ENCODE measurements at places on chromosomes 1 and 21. TPM values are rescaled to one million over a fixed set of nuclear protein-coding genes. Genes with fewer than 3 reads are reported as not detected.

Gene HMGCS2
- total RNA-seq = 0.77 TPM

DNA sequence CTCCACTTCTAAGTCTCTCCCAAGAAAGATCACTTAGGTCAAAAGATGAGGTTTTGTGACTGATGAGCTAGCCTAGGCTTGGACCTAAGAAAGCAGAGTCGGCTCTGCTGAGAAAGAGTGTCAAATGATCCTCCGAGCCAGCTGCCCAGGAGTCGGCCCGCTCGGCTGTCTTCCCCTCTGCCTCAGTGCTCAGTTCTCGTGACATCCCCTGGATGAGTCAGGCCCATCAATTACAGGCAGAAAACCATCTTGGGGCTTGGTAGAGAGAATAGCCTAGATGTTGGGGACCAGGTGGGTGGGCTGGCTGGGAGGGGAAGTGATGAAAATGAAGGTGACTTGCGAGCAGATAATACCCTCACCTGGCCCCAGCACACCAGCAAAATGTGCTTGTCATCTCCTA, 60.5 kb downstream of the SLC66A1 start:
- DNase-seq = no peak
- peaks cover 52% of the 10 kb centered on the region for H3K4me1 ChIP-seq
- H3K27ac ChIP-seq = no peak overlapping the region
- no peaks in the 10 kb centered on the region for H3K27me3 ChIP-seq

Gene LYPD8
- not detected for total RNA-seq

Gene CLDN17
- total RNA-seq = not detected

- no peaks in the 10 kb centered on the region for H3K27me3 ChIP-seq
- H3K27ac ChIP-seq = no peak overlapping the region
- no peaks in the 10 kb centered on the region for H3K4me1 ChIP-seq
- H3K36me3 ChIP-seq = no peaks in the 10 kb centered on the region
- no peak overlapping the region for H3K4me3 ChIP-seq
Observed at GRCh38 chr1:51907079-51907702, 28.7 kb upstream of the NRDC start.

Gene TSTD1
- total RNA-seq = 170 TPM

DNA sequence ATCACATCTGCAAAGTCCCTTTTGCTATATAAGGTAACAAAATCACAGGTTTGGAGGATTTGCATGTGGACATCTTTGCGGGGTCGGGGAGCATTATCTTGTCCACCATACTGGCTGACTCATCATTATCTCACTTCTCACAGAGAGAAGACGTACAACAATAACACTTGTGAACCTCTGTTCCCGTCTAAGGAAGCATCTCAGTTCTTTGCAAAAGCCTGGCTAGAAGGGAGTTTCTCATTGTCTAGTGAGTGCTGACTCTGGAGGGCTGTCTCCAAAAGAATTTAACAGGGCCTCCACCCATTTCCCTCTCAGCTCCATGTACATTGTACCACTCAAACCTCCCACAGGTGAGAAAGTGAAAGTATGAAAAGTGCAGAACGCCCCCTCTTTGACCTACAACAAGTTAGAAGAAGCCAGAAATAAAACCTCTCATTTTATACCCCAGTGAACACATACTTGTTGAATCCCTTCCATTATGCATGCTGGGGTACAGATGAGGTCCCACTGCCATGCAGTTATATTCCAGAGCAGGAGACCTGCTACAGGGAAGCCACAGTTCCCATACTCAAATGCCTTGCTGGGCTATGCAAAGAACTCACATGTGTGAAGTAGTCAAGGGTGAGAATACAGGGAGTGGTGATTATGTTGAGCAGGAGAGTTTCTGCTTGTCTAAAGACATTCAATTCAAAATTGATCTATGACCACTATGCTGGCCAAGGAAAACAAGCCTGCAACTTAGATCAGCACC, 121.7 kb upstream of the PRDX6 start:
- no peaks in the 10 kb centered on the region for H3K36me3 ChIP-seq
- no peaks in the 10 kb centered on the region for H3K27me3 ChIP-seq
- H3K4me1 ChIP-seq = no peaks in the 10 kb centered on the region
- H3K27ac ChIP-seq = no peak overlapping the region
- DNase-seq = no peak

DNA sequence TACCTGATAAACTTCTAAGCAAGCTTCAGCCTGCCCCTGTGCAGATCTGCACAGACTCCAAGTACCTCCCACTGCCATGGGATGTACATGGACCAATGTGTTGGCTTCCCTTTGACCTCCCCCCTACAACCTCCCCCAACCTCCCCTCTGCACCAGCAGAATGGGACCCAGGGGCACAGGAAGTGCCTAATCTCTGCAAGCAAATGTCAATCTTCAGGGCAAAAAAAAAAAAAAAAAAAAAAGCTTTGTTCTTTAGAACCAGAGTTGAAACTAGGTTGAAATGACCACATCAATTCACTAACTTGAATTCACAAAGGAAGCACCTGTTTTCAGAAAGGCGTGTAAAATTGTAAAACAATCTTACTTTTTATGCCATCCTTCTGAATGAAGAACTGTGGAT, 53.9 kb upstream of the TIAM1 start:
- no peak for DNase-seq
- no peak overlapping the region for H3K4me3 ChIP-seq
- H3K4me1 ChIP-seq = no peaks in the 10 kb centered on the region
- H3K27ac ChIP-seq = no peak overlapping the region

- H3K4me3 ChIP-seq = no peak overlapping the region
- H3K36me3 ChIP-seq = no peaks in the 10 kb centered on the region
- no peak overlapping the region for H3K27ac ChIP-seq
- H3K4me1 ChIP-seq = no peaks in the 10 kb centered on the region
- no peak for DNase-seq
Observed at GRCh38 chr1:87937831-87938395, 609.2 kb downstream of the LMO4 start.

DNA sequence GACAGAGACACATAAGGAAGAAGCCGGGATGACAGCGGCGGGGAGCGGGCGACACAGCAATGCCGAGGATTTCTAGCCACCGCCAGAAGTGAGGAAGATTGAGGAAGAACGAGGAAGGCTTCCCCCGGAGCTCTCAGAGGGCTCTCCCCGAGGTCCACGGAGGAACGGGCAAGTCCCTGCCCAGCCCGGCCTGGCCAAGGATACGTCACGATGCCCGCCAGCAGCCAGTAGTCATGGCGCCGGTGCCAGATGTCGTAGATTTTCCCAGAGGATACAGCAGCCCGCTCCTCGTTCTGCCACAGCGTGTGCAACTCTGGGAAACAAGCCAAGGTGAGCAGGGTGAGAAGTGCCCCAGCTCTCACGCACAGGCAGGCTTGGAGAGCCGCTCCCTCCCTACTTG, 65.9 kb downstream of the KCNAB2 start:
- H3K4me1 ChIP-seq = no peaks in the 10 kb centered on the region
- no peak overlapping the region for H3K4me3 ChIP-seq
- H3K27me3 ChIP-seq = no peaks in the 10 kb centered on the region

DNA sequence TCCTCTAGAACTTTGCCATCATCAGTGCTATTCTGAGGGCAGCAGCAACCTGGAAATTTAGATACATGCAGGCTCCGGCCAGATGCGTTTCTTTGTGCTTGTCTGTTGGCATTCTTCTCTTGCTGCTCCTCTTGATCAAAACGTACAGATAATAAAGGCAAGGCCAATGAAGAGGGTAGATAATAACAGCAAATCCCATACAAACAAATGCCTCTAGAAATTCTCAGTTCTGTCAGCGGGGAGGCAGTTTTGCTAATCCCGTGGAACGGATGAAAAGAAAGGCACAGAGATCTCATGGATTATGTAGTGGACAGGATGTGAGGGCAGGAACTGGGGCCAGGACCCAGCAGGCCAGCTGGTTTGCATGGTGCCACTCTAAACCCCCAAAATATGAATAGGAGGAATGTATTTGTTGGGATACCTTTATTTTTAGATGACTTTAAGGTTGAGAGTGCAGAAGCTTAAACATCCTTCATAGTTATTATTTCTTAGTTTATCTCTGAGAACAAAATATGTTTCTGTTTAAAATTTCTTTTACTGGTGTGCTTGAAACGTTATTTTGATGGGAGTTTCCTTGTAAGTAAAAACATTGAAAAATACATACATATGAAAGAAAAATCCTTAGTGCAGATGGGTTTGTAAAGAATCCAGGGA, 1.5 kb downstream of the ITSN1 start:
- H3K36me3 ChIP-seq = no peaks in the 10 kb centered on the region
- no peaks in the 10 kb centered on the region for H3K27me3 ChIP-seq
- peaks cover 39% of the 10 kb centered on the region for H3K4me1 ChIP-seq
- peak overlapping the region; percentile 98 for H3K4me3 ChIP-seq
- no peak for DNase-seq

Gene SMAP2
- 73.7 TPM for total RNA-seq

GRCh38 chr1:30317921-30318320, 405.5 kb downstream of the MATN1 start:
- H3K27me3 ChIP-seq = no peaks in the 10 kb centered on the region
- H3K36me3 ChIP-seq = no peaks in the 10 kb centered on the region
- no peaks in the 10 kb centered on the region for H3K4me1 ChIP-seq
- no peak overlapping the region for H3K4me3 ChIP-seq
- no peak overlapping the region for H3K27ac ChIP-seq

DNA sequence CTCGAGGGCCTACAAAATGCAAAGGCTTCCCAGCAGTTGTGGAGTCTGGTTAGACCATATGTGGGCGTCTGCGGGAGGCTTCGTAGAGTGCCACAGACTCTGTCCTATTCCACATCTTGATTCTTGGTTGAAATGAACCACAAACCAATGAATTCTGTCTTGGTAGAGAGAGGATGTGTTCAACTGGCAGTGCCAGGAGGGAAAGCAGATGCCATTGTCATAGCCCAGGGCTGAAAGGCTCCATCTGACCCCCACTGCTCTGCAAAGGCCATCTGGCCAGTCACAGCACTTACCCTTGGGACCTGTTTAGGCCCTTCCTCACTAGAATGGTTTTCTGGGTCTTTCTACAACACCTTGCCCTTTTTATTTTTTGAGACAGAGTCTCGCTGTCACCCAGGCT, 22.1 kb downstream of the ACOT11 start:
- no peak overlapping the region for H3K27ac ChIP-seq
- H3K4me1 ChIP-seq = no peaks in the 10 kb centered on the region
- no peak overlapping the region for H3K4me3 ChIP-seq
- no peaks in the 10 kb centered on the region for H3K36me3 ChIP-seq
- no peak for DNase-seq
- no peaks in the 10 kb centered on the region for H3K27me3 ChIP-seq

Gene KCTD3
- 20.3 TPM for total RNA-seq

DNA sequence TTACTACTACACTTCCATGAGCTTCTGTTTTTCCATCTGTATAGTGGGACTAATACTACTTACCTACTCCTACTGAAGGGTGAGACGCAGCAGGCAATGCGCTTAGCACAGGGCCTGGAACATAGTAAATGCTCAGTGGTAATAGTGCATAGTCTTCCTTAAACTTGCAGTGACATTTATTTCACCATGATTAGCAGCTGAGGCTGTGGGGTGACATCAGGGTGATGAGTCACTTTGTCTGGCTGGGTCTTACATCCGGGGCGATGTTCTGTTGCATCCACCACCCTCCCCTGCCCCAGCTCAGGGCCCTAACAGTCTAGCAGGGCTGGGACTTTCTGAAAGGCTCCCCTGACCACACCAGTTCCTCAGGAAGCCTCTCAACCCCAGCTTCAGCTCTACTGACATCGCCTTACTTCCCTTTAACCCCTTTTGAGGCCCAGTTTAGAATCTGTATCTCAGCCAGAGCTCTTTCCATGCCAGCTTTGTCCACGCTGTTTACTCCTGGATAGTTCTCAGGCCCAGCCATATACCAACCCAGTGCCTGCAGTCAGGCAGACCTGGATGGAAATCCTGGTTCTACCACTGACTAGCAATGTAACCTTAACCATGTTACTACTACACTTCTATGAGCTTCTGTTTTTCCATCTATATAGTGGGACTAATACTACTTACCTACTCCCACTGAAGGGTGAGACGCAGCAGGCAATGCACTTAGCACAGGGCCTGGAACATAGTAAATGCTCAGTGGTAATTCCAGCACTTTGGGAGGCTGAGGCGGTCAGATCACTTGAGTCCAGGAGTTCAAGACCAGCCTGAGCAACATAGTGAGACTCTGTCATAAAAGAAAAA, 66.3 kb downstream of the CD58 start:
- no peaks in the 10 kb centered on the region for H3K27me3 ChIP-seq
- H3K36me3 ChIP-seq = peaks cover 2% of the 10 kb centered on the region
- H3K4me3 ChIP-seq = no peak overlapping the region
- no peak for DNase-seq
- peak overlapping the region; percentile 79 for H3K27ac ChIP-seq
- H3K4me1 ChIP-seq = peaks cover 18% of the 10 kb centered on the region

- H3K36me3 ChIP-seq = no peaks in the 10 kb centered on the region
- no peak overlapping the region for H3K27ac ChIP-seq
- no peaks in the 10 kb centered on the region for H3K4me1 ChIP-seq
- no peak for DNase-seq
- H3K4me3 ChIP-seq = no peak overlapping the region
Observed at GRCh38 chr1:95438218-95438948, 204.4 kb downstream of the RWDD3 start.

- DNase-seq = no peak
- H3K36me3 ChIP-seq = no peaks in the 10 kb centered on the region
- H3K27me3 ChIP-seq = no peaks in the 10 kb centered on the region
- H3K4me3 ChIP-seq = no peak overlapping the region
- H3K27ac ChIP-seq = no peak overlapping the region
Observed at GRCh38 chr21:27423906-27424595, 457.2 kb upstream of the ADAMTS5 start.

DNA sequence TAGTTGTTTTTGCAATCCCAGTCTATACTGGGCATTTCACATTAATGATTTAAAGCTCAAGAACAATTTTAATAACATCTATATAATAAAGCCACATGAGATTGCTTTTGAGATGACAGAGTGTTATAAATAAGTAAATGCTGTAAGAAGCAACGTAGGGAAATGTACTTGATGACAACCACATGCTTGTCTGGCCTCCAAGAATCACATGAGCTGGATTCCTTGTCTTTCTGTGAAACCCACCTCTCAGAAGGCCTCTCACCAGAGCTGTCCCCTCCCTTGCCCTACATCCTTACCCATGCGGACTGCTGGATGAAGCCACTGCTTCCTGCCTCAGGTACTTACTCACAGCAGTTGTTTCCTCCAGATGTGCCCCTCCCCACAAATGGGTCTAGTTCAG, 145.1 kb upstream of the CTTNBP2NL start:
- H3K27me3 ChIP-seq = no peaks in the 10 kb centered on the region
- H3K4me1 ChIP-seq = no peaks in the 10 kb centered on the region
- H3K36me3 ChIP-seq = no peaks in the 10 kb centered on the region

Gene SLC22A15
- 31.5 TPM for total RNA-seq
